ENCODE measurements at places on chromosomes 3 and 15.

- DNase-seq = no peak
These were observed 7.0 kb upstream of the STRA6 start for GRCh38 chr15:74209560-74209958.

- no peak for DNase-seq
These were observed 494.1 kb upstream of the MDFIC2 start for GRCh38 chr3:70806556-70806955.

GRCh38 chr15:78265752-78266224, 1.4 kb downstream of the DNAJA4 start:
- no peak for DNase-seq

DNA sequence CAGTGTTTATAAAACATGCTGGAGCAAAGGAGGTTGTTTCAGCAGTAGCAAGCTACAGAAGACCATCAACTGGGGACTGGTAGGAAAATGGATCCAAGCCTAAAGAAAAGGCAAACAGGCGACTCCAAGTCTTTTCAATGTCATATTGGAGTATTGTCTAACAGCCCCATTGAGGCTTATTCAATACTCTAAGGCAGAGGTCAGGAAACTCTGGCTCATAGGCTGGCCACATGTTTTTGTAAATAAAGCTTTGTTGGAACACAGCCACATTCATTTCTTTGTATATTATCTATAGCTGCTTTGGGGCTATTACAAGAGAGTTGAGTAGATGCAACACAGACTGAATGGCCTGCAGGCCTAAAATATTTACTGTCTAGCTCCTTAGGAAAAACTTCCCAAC, 77.5 kb downstream of the RPL22L1 start:
- no peak for DNase-seq

- no peak for DNase-seq
These were observed 3.2 kb upstream of the TBC1D23 start for GRCh38 chr3:100257586-100257985.

GRCh38 chr3:186123012-186123411, 14.1 kb upstream of the ETV5 start:
- DNase-seq = no peak

GRCh38 chr3:195703776-195704175, 17.0 kb upstream of the MUC20 start:
- DNase-seq = no peak

- DNase-seq = peak; percentile 68
These were observed 101.5 kb downstream of the FBLN2 start for GRCh38 chr3:13650210-13651056.

GRCh38 chr15:100730655-100731266, 128.4 kb downstream of the ASB7 start:
- DNase-seq = no peak

DNA sequence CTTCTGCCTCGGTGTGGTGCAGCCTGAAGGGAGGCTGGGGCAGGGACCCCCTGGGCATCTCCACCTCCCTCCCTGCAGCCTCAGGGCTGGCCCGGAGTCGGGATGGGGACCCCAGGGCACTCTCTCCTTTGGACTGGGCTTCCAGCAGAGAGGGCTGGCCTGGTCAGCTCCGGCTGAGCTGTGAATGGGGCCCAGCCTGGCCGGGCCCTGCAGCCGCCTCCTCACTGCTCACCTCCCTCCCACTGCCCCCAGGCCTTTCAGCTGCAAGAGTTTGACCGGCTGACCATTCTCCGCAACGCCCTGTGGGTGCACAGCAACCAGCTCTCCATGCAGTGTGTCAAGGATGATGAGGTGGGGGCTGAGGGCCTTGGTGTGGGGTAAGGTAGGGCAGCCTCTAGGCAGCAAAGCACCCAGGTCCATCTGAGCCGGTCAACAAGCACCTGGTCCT, 36.0 kb downstream of the PSTPIP1 start:
- no peak for DNase-seq

GRCh38 chr3:40309925-40310695, 603 bp downstream of the EIF1B start:
- DNase-seq = no peak

DNA sequence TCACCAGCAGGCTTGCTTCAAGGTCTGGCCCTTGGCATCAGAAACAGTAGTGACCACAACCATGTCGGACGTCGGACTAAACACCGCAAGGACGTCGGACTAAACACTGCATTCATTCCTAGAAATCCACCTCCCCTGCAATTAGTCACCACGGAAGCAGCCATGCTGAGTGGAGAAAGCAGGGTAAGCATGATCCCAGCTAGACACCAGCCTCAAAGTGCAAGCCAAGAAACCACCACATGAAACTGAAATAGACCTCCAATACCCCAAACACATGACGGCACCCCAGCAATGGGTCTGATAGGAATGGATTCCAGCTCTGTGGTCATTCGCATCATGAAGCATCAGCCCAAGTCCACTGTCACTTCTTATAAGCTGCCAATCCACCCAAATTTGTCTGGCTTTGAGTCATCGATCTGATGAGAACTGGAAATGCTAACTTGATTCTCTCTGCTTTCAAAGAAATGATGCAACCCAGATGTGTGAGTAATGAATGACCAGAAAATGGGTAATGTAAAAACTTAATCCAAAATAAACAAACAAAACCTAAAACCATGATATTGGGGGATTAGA, 348.3 kb upstream of the TMCO5A start:
- no peak for DNase-seq

DNA sequence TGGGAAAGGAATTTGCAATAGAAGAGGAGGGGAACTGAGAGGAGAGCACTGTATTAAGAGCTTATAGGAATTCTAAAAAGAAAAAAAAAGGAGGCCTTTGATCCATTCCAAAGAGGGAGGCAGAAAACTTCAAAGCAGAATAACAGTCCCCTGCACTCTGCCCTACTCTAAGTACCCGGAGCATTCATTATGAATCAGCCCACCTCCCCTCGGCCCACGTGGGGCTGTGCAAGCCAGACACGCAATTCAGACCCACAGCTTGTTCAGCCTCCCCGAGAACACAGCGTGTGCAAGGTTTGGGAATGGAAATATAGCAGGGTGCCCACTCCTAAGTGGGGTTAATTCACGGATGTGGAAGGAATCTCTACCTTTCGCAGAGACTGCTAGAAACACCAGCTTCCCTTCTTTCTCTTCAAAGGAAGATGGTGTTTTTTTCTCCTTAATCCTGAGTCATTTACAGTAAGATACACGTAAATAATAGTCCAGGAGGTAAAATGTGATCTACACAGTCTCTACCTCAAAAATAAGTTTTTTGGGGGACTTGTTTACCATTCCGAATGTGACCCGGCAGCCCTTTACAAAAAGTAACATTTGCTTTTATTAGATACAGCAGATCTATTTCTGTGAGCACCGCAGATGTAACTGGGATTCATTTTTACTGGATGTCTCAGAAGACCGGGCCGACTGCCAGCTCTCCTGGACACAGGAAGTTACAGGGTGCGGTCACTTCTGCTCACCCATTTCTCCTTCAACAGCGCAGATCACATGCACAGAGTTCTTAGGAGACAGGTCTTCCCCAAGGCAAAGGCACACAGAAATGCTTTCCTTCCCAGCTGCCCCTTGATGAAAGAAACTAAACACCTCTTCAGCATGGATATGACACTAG, 768.5 kb upstream of the CFAP20DC start:
- no peak for DNase-seq

GRCh38 chr3:127899766-127900165, 15.3 kb upstream of the KBTBD12 start:
- no peak for DNase-seq

DNA sequence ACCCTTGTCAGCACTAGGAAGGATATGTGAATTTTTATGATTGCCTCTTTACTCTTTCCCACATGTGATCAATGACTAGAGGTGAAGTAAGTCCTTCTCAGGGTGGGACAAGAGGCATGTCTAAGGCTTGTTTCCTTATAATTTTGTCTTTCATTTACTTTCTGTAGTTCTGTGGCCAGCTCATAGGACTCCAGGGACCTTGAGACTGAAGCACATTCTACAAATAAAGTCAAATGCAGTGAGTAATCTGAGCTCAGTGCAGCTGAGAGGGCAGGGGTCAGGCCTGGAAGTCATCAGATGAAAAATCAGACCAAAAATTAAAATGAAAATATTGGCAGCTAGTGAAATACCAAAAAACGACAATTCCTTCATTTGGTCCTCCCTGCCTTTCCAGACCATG, 424.7 kb upstream of the THBS1 start:
- DNase-seq = no peak

GRCh38 chr3:67437090-67437489, 217.3 kb downstream of the SUCLG2 start:
- no peak for DNase-seq

- DNase-seq = no peak
These were observed 9.3 kb upstream of the TOPAZ1 start for GRCh38 chr3:44232407-44232806.

GRCh38 chr3:170355738-170356595, 1.5 kb upstream of the SKIL start:
- DNase-seq = no peak

DNA sequence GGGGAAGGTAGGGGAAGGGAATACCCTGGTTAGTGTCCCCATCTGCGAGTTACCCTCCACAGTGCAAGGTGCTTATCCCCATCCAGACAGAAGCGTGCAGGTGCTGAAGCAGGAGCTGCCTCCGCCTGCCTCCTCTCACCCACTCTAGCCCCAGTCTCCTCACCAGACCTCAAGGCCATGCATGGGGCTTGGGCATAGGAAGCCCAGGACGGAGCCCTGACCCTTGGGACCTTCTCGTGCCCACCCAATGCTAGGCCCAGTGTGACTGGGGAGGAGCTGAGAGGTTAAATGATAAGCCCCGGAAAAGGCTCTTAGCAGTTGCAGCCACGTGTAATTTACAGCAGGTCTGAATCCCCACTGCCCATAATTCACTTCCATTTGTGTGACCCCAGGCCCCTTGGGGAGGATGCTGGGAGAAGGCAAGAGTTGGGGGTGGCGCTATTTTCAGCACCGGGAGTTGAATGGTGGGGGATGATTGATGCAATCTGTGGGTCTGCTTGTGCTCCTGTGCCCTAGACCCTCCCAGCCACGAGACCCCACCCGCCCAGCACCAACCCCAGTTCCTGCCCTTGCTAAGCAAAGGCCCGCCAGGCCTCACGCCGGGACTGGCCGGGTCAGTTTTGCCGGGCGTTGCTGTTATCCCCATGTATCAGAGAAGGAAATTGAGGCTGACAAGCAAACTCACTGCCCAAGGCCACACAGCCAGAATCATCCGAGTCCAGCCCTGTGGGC, 14.5 kb upstream of the PLXND1 start:
- no peak for DNase-seq

GRCh38 chr3:133958071-133958805, 62.6 kb upstream of the RAB6B start:
- no peak for DNase-seq

GRCh38 chr3:9253327-9253726, 3.9 kb upstream of the SRGAP3 start:
- DNase-seq = no peak

- DNase-seq = no peak
These were observed 171.2 kb downstream of the KLHL25 start for GRCh38 chr15:85623315-85624049.

DNA sequence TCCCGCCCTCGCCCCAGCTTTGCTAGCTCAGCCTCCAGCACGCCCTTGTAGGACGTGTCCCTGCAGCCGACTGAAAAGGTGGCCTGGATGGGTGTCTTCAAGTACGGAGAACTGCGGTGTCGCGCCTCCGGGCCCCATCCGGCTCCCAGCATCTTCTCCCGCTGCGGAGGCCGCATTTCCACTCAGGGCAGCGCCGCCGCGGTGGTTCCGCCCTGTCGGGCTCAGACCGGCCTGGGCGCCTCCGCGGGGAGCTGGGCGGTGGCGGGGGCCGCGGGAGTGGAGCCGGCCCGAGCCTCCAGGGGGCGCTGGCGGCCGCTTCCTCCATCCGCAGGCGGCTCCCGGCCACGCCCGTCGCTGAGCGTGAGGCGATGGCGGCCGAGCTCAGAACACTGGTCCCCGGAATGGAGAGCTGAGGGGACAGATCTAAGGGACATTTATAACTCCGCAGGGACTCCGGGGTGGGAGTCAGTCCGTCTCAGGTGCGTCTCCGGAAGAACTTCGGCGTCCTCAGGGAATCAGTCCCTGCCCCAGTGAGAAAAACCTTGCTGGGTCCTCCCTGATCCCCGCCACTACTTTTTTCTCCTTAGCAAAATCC, 13.6 kb upstream of the SMCO1 start:
- DNase-seq = peak; percentile 88

DNA sequence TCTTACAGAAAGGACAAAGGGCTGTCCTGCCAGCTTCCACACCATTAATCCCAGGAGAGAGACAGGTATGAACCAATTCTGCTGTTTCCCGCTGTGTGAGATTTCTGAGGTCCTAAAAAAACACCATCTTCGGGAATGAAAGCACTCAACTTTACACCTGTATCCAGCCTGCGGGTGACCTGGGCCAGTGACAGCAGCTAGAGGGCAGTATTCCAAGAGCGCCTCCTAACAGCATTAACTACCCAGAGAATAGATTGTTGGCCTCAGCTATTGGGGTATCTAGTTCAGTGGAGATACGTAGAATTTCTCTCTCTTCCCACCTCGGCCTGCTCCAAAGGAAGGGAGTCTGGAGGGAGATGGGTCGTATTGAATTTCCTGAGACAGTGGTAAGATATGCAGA, 55.1 kb downstream of the WDR76 start:
- no peak for DNase-seq

DNA sequence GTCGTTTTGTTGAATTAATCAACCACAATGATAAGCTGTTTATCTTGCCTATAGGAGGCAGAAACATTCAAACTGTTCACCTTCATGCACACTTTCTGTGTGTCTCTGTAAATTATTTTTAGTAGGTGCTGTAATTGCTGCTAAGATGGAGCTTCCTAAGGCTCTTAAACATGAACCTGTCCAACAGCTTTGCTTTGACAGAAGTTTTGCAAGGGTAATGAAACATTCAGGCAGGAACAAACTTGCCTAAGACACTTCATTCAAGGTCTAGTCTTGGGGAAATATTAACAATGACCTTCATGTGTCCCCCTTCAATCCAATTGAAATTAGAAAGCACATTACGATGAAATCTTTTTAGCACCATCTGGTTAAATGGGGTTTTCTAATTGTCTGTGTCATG, 156.1 kb downstream of the DIPK2A start:
- no peak for DNase-seq

DNA sequence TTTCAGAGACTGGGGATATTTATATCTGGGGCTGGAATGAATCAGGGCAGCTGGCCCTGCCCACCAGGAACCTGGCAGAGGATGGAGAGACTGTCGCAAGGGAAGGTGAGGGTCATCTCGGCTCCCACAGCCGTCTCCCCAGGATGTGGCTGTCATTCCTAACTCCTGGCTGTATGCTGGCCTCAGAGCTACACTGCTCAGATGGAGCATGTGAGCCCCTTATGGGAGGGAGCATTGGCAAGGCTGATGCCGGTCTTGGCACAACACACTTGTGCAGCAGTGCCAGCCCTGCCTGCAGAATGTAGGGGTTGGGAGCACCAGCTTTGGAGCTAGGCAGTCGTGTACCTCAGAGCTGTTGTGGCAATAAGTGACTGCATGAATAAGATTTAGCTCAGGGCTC, 5.2 kb downstream of the RCCD1 start:
- no peak for DNase-seq

DNA sequence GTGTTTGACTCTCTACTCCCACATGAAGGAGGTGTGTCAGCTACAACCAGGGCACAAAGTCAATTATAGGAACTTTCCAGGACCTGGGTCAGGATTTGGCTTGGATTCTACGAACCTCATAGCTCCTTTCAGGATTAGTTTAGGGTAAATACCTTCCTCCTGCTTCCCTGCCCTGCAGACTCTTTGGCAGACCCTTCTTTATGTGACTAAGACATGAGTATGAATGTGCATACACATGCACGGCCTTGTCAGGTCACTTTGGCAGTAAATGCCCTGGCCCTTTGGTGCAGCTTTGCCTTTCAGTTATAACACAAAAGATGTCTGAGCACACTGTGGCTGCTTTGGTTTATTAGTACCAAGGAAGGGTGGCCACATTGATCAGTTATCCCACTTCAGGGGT, 68.9 kb downstream of the GHSR start:
- DNase-seq = no peak

All from T-helper 2 cell treated with Interferon-gamma antibody and Interleukin-4, amounts not matched to agents 5 μg/mL and 100 μg/mL, for 36 hours (primary cell).